NCI-H69 (cell line): ENCODE measurements at places on chromosomes 12 and 14.

- no peak for DNase-seq
Measured at GRCh38 chr12:54142114-54142475, 46.7 kb downstream of the SMUG1 start.

DNA sequence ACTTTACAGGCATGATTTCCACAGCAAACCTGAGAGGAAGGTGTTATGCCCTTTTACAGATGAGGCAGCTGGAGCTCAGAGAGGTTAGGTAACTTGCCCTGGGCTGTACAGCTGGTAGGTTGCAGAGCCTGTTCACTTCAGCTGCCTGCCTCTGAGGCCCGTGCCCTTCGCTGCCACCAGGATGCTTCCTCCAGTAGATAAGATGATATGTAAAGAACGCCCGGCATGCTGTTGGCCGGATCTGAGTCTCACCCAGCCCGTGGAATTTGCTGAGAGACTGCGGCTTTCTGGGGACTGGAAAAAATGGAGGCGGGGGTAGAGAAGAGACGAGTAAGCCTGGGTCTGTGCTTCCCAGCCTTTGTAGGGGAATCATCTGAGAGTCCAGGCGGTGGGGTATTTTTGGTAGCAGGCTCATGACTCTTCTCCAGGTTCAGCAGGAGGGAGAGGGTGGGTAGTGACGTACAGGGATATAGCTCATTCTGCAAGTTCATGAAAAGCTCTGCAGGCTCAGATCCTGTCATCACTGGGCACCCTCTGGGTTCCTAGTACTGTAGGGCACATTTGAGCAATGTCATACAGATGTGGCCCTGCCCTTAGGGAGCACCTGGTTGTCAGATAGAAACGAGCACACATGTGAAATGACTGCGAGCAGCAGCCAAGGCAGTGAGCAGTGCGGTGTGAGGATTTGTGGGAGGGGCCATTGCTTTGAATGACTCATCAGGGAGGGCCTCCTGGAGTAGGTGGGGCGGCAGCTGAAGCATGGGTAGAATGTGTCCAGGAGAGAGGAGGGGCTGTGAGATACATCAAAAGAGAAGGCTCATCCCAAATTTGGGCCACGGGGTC, 159.4 kb downstream of the TSPAN9 start:
- DNase-seq, result peak; percentile 95

DNA sequence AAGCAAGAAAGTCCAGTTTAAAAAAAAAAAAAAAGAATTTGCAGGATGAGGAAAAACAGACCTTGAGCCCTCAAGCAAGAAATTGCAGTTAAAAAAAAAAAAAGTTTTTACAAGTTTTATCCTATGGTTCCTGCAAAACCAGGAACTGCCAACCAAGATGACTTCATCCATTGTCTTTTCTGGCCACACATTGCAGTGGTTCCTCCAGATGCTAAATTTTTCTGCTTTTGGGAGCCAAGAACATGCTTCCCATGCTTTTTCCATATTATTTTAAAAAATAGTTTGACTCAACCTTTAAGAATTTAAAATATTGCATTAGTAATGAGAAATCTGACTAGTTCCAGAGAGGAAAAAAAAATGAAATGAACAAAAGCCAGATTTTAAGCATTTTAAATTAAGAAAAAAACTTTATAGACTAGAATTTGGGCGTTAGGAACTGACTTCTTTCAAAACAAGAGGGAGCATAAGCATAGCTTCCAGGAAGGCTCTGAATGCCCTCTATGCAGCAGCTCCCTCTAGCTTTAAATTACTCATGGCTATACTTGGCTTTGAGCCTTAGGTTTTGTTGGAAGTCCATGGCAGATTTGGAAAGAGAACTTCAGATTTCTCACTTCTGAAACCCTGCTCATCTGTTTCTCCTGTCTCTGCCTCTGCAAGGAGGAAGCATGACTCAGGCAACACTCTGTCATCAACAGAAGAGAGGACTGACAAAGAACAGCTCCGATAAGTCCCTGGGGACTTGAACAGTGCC, 124.5 kb downstream of the GPR65 start:
- DNase-seq, result no peak

DNA sequence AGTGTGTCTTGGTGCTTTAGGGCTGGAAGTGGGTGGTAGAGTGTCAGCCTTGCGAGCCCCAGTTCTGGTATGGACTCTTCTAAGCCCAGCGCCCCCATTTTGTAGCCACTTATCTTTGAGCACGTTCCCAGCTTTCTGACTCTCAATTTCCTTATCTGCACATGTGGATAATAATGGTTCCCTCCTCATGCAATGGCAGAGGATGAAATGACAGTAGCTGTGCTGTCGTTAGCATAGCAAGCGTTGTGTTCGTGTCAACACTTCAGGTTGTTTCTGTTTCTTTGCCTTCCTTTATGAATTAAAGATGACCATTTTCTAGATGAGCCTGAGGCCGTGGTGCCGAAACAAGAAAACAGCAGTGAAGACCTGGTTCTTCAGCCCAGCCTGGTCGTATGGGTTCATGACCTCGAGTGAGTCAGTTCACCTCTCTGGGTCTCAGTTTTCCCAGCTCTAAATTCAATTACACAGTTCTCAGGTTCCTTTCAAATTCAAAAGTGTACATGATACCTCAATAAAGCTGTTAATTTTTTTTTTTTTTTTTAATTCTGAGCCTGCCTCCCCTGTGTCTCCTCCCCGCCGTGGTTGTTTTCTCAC, 233.0 kb downstream of the SLC41A2 start:
- no peak for DNase-seq

DNA sequence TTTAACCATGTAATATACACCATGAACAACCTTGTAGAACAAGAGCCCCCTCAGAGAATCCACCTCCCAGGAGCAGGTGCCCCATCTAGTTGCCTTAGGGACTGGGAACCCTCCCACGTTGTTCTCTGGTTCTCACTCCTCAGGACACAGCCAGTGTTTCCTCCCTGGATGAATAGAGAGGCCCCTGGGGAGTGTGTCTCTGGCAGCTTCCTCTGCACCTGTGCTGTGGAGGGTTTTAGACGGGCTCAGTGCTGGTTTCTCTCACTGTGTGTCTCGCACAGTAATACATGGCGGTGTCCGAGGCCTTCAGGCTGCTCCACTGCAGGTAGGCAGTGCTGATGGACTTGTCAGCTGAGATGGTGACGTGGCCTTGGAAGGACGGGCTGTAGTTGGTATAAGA, 581.3 kb downstream of the TMEM121 start:
- DNase-seq, result peak; percentile 73
